ENCODE measurements at places on chromosomes 3 and 15. TPM values are rescaled to one million over a fixed set of nuclear protein-coding genes. Genes with fewer than 3 reads are reported as not detected.

- DNase-seq: no peak
Measured at GRCh38 chr15:74519311-74519710, 21.7 kb upstream of the ARID3B start.

PLA2G4B gene
- total RNA-seq: 9.2 TPM

C3orf20 gene
- 0.26 TPM for total RNA-seq

- no peak for DNase-seq
Measured at GRCh38 chr3:61928039-61928438, 366.7 kb downstream of the PTPRG start.

- DNase-seq: no peak
Measured at GRCh38 chr15:42218953-42219592, 11.0 kb upstream of the VPS39 start.

WDR93 gene
- total RNA-seq: 0.52 TPM

Measured in left lung (tissue), 14 donors.